Fibroblast of skin of scalp (primary cell): ENCODE measurements at places on chromosomes 4 and X.
A peak's percentile ranks its signal among the peaks of the same experiment; 100 is the strongest.

DNA sequence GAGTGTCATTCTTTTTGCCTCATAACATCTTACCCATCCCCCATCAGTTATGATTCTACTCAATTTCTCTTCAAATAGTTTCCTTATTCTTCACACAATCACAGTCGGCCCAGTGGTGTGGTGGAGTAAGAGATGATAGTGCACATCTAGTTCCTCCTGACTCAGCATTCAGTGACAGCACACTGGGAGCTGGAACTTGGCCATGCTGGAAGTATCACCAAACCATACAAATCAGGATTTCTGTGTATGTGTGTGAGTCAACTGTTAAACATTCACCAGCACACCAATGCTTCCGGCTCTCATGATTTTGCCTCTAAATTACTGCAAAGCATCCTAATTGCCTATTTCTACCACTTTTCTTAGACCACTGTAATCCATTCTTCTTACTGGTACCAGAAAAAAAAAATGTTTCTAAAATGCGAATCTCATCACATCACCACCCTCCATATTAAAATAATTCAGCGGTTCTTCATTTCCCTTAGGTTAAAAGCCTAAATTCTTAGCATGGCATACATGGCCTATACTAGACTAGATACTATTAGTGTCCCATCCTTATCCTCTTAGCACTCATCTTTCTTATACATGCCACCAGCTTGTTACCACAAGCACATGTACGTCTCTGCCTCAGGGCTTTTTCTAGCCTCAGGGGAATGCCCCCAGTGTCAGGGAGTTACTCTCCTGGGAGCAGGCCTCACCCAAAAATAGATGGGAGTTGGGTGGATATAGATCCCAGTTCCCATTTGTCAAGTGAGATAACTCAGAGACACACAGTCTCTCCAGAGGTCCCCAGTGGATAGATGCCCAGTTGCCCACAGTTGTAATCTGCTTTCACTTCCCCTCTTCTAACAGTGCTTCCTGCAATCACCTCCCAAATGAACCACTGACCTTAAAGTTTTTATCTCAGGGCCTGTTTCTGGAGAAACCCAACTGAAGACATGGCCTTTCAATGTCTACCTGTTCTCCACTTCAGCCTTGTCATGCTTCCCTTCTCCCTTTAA is 49.2 kb upstream of the DDX53 start:
- peak; percentile 93 for DNase-seq

- DNase-seq = no peak
Observed at GRCh38 chrX:104789784-104790183, 223.8 kb downstream of the IL1RAPL2 start.

GRCh38 chr4:150859453-150859852 is 155.6 kb downstream of the LRBA start:
- no peak for DNase-seq

DNA sequence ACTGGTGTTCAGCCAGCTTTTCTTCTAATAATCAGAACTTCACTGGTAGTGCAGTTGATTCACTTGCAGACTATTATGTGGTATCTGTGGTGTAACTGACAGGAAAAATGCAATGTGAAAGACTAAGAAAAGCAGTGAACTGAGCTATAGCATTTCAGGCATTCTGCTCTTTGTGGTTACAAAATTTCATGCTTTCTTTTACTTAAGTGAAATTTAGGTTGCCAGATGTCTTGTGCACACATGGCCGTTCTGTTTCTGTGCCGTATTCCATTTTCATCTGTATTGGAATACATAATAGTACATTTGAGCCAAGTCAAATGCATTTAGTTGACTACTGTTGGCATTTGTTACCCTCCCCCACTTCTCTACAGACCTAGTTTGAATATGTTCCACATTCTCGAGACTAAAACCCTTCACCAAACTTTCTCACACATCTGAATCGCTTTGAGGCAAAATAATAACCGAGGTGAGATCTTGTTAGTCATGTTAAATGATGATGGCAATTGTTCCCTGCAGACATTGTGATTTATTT is 8.2 kb downstream of the RTL3 start:
- DNase-seq = peak; percentile 85

GRCh38 chr4:7581477-7581876 is 146.7 kb upstream of the PSAPL1 start:
- peak; percentile 34 for DNase-seq

DNA sequence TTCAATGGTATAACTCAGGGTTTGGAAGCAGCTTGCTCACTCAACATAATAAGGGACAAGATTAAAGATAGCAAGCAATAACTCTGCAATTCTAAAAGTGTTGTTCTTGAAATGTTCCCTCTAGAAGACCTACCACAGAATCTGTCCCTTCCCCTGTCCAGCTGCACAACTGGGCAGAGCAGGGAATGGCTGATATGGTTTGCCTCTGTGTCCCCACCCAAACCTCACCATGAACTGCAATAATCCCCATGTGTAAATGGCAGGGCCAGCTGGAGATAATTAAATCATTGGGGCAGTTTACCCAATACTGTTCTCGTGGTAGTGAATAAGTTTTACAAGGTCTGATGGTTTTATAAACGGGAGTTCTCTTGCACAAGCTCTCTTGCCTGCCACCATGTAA is 19.1 kb downstream of the PRDM5 start:
- DNase-seq = no peak

GRCh38 chr4:154551872-154552686 is 1.9 kb upstream of the PLRG1 start:
- peak; percentile 83 for DNase-seq

DNA sequence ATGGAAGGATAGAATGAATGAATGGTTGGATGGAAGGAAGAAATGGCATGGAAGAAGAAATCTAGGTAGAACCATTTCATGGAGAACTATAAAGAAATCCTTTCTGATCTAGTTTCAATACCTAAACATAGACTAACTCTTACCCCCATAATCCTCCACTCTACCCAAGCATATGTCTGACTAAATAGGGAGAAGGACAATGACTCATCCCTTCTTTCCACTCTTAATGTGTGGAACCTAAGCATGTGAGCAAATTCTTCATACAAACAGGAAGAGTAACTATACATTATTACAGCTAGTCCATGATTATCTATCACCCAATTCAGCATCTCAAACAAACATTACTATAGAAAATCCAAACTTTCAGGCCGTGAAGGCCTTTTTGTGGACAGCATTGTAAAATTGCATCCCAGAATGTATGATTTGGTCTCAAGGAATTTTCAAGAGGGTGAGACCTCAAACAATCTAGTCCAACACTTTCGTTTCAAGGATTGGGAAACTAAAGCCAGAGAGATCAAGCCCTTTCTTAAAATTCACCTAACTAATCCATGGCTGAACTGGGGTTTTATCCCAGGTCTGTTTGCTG is 11.2 kb downstream of the C1QTNF7 start:
- DNase-seq = peak; percentile 48

- DNase-seq = no peak
Observed at GRCh38 chr4:89305712-89306437, 1.7 kb downstream of the GPRIN3 start.

- no peak for DNase-seq
Observed at GRCh38 chrX:85221361-85221760, 22.2 kb downstream of the SATL1 start.

- DNase-seq = no peak
Observed at GRCh38 chrX:145821291-145821897, 3.8 kb downstream of the SLITRK2 start.

GRCh38 chrX:74922922-74923543 is 2.2 kb downstream of the NEXMIF start:
- no peak for DNase-seq

DNA sequence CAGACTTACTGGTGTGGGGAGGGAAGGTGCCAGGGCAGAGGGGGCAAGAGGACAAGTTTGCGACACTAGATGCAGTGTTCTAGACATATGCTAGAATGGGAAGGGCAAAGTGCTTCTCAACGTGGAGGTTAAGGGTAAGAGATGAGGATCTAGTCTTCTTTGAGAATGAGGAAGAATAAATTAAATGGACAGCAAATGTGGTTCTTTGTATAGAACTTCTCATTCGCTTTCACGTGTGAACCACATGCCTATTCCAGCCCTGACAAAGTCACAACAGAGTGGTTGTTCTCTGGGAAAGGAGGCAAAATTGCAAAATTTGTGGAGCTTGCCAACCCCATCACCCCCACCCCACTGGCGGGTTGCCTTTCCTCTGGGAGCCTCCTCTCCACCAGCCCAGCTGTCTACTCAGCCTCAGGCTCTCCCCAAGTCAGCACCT is 1.5 kb upstream of the ANXA5 start:
- DNase-seq = no peak

GRCh38 chr4:147599206-147599605 is 18.0 kb upstream of the TMEM184C start:
- no peak for DNase-seq

- peak; percentile 65 for DNase-seq
Observed at GRCh38 chr4:102799816-102800215, 27.5 kb downstream of the UBE2D3 start.

DNA sequence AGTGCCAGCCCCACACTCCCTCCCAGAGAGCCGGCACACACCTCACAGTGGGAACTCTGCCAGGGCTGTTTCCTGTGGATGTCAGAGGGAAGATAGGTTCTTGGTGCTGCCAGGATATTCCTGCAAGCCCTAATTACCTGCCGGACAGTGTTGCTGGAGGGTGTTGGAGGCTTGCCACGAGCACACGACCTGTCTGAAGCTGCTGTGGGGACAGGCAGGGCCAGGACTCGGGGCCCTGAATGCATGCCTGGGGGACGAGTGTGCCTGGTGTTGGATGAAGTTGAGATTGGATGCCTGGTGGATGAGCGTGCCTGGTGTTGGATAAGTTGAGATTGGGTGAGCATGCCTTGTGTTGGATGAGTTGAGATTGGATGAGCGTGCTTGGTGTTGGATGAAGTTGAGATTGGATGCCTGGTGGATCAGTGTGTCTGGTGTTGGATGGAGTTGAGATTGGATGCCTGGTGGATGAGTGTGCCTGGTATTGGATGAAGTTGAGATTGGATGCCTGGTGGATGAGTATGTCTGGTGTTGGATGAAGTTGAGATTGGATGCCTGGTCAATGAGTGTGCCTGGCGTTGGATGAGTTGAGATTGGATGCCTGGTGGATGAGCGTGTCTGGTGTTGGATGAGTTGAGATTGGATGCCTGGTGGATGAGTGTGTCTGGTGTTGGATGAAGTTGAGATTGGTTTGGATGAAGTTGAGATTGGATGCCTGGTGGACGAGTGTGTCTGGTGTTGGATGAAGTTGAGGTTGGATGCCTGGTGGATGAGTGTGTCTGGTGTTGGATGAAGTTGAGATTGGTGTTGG is 23.2 kb upstream of the UVSSA start:
- peak; percentile 91 for DNase-seq

DNA sequence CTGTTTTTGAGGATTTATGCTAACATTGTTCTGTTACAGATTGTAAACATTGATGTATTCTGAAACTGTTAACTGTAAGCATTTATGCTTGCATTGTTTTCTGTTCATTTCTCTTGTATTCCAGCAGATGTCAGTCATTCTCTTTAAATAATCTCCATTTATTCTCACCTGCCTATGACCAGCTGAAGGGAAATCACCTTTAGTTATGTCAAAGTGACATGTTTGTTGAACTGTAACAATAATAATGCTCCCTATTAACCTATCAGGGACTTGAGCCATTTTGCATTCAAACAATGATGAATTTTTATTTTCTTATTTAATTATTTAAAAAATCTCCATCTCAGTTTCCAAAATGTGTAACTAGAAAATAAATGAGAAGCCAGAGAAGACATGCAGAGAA is 58.0 kb downstream of the SPCS3 start:
- DNase-seq = no peak

GRCh38 chr4:95290702-95291101 is 258.1 kb downstream of the UNC5C start:
- no peak for DNase-seq

- DNase-seq = no peak
Observed at GRCh38 chr4:59535541-59535940, 1664.6 kb upstream of the ADGRL3 start.

DNA sequence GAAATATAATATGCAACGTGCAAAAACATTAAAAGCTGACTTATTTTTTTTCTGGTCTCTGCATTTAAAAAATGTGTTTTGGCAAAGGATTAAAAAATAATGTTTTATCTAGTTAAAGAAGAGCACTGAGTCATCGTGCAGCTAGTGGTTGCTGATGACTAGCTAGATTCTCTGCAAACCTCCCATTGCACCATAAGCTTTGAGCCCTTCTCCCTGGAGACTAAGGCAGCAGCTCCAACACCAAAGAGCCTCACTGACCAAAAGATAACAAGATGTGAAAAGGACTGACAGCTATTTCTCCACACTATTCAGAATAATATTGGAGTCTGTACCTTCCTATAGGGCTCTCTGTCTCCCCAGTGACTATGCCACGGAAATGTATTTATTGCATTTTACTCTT is 424.3 kb downstream of the SLITRK2 start:
- DNase-seq = no peak

DNA sequence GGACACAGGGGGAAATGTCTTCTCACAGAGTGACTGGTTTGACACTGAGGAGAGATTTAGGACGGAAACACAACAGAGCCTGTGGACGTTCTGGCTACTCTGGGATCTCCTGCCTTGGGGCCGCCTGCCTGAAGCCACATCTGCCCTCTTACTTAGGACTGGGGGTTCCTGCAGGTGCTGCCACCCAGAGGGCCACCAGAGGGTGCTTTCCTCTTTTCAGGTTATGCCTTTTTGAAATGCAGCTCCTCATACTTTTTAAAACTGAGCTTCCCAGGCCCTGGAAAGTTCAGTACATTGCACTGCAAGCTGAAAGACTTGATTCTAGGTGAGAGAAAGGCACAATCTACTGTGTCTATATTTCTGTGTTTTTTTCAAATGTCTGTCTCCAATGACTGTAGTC is 92.2 kb upstream of the PGRMC2 start:
- DNase-seq = peak; percentile 48

GRCh38 chr4:149426461-149426860 is 389.2 kb downstream of the IQCM start:
- no peak for DNase-seq

DNA sequence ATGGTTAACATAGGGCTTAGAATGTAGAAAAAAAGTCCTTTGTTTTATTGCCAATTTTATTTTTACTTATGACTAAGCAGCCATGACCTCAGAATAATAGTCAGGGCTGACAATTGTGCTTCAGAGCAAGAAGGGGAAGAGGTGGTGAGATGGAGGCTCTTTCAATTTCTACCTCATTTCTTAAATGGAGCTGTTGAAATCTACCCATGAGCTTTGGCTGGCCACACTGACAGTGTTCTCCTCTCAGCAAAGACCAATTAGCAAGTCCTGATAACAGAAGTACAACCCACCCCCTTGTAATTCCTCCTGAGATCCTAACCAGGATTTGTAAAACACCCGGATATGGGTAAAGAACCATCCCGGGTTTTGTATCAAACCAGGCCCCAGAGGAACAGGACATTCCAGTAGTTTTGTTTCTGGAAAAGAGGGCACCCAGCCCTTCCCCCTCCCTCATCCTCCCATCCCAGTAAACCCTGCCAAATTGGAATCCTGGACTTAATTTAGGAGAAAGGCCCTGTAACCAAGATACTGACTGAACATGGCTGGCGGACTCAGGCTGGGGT is at the start of gene HEPH:
Gene HEPH, plus strand, starts transcription at position 399 of the 563 bp plus-strand sequence. CDS start 6,324 bp downstream, outside the sequence.
- peak; percentile 76 for DNase-seq

GRCh38 chr4:89469930-89470375 is 162.4 kb upstream of the GPRIN3 start:
- DNase-seq = peak; percentile 72
